ENCODE measurements at places on chromosomes 6 and 20.

DNA sequence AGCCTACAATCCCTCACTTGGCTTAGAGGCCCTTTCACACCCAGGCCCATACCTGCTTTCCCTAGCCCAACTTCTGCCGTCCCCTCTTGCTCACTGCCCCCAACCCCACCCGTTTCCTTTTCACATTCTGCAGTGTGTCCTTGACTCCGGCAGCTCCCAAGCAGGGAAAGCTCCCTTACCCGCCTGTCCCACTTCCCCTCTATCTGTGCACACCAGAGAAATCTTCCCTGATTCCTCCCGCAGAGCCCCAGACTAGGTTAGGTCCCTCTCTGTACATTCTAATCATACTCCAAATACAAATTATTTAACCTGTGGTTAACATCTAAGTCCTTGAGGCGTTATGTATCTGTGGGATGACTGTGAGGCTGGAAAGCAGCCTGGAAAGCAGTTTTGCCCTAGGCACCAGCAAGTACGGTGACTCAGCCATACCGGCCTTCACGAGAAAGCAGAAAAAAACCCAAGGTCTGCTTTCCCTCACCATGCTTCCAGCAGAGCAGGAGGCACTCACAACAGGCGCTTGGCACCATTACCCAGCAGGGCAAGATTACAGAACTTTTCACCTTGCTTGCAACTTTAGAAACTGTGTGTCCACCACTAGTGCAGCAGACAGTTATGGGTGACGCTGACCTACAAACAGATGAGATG is 22.3 kb downstream of the ELOVL5 start:
- no peak for DNase-seq

- DNase-seq, result no peak
These were observed 2.2 kb upstream of the PARD6B start for GRCh38 chr20:50728981-50729874.

DNA sequence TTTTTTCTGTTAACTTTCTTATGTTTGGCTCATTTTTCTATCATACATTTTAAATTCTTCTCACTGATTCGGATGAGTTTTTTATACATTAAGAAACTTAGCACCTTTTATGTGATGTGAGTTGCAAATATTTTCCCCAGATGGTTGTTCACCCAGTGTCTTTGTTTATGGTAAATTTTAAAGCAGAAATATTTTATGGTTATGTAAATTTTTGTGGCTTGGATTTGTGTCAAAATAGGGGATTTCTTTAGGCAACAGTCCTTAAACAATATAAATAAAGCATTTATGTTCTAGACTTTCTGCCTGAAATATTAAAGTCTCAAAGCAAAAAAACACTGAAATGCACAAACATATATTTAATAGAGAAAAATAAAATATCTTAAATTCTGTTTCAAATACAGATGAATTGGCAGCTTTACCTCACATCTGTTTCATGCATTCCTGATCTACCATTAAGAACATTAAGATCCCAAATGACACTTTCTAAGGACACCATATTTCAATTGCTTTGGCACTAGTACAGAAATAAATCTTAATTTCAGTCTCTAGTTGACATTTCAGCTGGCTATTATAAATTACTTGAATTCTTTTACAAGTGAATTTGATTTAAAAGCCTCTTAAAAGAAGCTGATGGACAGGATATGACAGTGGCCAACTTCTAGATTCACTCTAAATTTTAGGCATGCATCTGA is 646.6 kb downstream of the HACE1 start:
- no peak for DNase-seq

DNA sequence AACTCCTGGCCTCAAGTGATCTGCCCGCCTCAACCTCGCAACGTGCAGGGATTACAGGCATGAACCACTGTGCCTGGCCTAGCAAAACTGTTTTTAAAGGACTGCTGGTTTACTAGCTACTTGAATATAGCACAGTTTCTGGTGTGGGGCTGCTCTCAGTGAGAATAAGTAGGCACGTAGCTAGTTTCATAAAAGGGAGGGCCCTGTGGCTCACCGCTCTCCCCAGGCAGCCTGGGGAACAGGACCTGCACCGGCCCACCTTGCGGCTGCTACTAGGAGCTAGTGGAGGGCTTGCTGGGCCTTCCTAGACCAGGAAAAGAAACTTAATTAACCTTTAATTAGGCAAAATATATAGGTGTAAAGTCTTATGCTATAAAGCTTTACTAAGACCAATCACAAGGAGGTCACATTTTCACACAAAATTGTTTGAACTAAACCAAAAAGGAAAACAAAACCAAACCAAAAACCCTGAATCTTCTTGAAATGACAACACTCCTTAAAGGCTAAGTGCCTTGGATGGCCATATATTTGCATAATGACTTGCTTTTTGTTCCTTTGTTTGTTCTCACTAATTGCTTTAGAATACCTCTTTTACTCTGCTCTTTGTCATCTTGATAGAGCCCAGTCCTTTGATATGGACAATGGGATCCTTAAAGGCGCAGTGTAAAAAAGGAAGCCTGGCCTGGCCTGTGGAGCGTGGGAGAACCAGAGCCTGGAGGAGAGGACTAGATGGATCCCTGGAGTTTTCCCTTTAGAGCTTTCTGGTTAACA is 69.5 kb upstream of the SAMD5 start:
- no peak for DNase-seq

GRCh38 chr20:57473246-57474048 is 51.5 kb downstream of the CTCFL start:
- DNase-seq, result no peak

DNA sequence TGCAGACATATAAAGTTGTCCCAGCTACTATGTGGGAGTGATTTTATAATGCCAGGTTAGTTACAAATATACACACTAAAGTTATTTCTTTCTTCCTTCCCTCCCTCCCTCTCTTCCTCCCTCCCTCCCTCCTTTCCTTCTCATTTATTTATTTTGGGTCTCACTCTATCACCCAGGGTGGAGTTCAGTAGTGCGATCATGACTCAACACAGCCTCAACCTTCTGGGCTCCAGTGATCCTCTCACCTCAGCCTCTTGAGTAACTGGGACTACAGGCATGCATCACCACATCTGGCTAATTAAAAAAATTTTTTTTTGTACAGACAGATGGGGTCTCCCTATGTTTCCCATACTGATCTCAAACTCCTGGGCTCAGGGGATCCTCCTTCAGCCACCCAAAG is 59.2 kb downstream of the PHF20 start:
- DNase-seq, result no peak

All from stimulated activated CD8-positive, alpha-beta memory T cell treated with anti-CD3 and anti-CD28 coated beads, Interleukin-7, amount 100 ng/mL, for 1 hour (primary cell).